Thoracic aorta (tissue), 2 donors: ENCODE measurements at places on chromosomes 6 and 20.

DNA sequence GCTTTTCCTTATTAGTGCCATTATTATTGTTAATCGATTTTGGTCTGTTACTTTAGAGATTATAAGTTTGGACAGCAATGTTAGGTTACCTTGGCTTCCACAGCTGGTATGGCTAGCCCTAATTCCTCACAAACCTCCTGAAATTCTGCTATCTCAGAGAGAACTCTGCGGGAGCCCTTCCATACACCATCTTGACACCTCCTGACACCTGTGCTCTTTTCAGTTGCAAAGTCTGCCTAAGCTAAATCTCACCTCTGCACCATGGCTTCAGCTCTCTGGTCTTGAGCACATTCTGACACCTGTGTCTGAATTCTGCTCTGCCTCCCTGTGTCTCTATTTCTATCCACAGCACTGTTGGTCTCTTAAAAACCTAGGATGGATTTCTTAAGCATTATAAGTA, 106.5 kb downstream of the DCDC2 start:
- DNase-seq: no peak

DNA sequence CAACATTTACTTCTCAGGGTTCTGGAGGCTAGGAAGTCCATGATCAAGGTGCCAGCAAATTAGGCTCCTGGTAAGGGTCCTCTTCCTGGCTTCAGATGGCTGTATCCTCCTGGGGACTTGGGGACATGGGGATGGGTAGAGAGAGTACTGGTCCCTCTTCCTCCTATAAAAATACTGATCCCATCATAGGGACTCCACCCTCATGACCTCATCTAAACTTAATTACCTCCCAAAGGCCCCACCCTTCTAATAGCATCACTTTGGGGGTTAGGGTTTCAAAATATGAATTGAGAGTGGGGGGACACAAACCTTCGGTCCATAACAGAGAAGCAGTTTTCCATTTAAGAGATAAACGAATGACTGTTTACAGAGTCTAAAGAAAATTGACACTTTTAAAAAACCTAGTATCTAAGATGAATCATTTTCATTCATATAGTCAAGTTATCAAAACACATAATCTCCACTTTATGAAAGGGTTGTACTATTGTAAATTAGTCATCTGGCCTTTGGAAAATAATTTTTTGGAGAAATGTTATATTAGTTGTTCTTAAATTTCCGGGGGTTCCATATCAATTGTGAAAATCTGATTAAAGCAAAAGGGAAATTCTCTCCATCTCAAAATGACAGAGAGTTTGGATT, 33.5 kb downstream of the ELOVL5 start:
- no peak for DNase-seq

GRCh38 chr6:951399-952181, 258.7 kb upstream of the EXOC2 start:
- DNase-seq: no peak

DNA sequence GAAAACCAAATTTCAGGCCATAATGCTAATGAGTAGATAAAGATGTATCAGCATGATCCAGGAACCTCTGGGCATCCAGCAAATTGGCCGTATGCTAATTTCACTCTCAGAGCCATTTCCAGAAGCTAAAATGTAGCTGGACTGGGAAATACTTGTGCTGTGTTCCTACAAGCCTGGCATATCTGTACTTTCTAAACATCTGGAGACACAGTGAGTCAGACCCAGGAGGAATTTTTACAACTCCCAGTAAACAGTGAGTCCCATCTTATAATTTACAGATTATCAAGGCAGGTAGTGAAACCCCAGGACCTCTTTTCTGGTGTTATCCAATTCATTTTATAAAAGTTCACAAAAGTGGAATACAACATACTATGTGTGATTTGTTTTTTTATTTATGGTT, 683.0 kb upstream of the ADGRB3 start:
- no peak for DNase-seq

- no peak for DNase-seq
These were observed 32.2 kb upstream of the REV3L start for GRCh38 chr6:111515259-111515658.

DNA sequence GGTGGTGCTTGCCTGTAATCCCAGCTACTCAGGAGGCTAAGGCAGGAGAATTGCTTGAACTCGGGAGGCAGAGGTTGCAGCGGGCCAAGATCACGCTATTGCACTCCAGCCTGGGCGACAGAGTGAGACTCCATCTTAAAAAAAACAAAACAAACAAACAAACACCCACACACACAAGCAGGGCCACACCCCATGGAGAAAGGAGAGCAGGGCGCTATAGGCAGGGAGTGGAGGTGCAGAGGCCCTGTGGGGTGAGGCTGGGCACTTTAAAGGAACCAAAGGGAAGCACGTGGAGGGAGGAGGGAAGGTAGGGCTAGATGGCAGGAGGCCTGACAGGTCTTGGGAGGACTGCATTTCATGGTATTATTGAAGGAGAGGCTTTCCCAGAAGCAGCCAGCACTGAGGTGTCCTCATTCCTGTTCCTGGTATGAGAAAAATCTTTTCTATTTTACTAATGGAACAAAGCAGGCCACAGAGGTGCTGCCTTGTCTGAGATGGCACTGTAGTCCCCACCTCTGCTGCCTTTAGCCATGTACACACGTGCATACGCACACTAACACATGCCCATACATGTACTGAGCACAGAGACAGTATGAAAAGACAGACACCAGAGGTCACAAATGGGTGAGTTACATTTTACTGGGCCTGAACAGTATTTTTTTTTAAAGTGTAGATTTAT, 44.0 kb downstream of the BCAS4 start:
- DNase-seq: no peak

DNA sequence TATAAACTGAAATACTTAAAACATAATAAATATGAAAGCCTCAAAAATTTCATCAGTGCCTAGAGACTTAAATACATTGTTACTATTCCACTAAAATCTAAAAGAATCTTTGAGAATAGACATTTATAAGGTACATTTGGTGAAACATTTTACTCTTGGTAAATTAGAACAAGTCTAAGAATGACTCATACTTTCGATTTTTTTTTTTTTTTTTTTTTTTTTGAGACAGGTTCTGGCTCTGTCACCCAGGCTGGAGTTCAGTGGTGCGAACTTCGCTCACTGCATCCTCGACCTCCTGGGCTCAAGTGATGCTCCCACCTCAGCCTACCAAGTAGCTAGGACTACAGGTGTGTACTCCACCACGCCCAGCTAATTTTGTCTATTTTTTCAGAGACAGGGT, 6.4 kb downstream of the FUCA2 start:
- DNase-seq: no peak

GRCh38 chr20:18541741-18542140, 25.5 kb upstream of the SMIM26 start:
- DNase-seq: no peak

- no peak for DNase-seq
These were observed 169.3 kb upstream of the RIN2 start for GRCh38 chr20:19588732-19589131.

DNA sequence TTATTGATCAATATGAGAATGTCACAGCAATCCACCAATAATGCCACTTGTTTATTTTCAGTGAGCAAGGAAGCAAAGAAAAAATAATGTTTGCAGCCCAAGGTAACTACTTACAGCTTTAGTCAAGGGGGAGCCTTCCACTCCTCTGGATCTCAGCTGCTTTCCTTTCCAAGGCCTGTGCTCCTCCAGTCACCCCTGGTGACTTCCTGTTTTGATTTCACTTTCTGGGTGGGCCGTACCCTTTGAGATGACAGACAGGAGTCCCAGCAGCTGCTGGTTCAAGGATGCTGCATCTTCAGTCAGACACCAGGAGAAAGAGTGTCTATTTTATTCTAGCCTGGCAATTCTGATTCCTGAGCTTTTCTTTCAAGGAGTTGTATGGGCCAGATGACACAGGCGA, 5.6 kb upstream of the VNN2 start:
- DNase-seq: no peak

DNA sequence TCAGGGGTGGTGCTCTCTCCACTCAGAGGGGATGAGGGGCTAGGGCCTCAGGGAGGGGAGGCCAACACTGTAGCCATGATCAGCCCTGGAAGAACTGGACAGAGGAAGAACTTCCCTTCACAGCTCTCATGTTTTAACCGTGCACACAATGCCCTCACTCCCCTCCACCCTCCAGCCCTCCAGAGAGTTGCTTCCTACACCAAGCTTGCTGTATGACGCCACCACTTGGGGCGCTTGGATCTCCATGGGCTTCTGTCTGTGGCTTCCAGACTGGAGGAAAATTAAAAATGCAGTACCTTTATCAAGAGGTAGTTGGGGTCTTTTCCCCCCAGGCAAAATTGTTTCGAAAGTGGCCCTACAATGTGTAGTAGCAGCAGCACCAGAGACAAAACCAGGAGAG, 48.4 kb downstream of the ARHGAP40 start:
- no peak for DNase-seq

- DNase-seq: no peak
These were observed 920 bp downstream of the ZBTB12 start for GRCh38 chr6:31900917-31901414.

GRCh38 chr6:111030008-111031007, 48.5 kb downstream of the RPF2 start:
- no peak for DNase-seq

DNA sequence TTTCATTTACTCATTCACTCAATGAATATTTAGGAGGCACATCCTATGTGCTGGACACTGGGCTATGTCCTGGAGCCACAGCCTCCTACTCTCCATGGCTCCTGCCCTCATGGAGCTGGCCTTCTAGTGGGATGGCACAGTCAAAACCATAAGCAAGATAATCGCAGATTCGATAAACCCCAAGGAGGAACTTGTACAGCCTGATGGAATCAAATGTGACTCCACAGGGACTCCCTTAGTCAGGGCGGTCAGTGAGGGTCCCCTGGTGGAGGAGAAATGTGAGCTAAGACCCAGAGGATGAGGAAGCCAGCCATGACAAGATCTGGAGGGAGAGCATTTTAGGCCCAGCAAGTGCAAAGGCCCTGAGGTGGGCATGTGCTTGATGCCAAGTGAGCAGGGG, 211.9 kb downstream of the PREX1 start:
- no peak for DNase-seq

GRCh38 chr6:15768999-15769398, 106.2 kb upstream of the DTNBP1 start:
- no peak for DNase-seq

- DNase-seq: no peak
These were observed 9.1 kb downstream of the SMPDL3A start for GRCh38 chr6:122798099-122798641.

GRCh38 chr20:48673507-48673906, 154.3 kb downstream of the PREX1 start:
- no peak for DNase-seq

DNA sequence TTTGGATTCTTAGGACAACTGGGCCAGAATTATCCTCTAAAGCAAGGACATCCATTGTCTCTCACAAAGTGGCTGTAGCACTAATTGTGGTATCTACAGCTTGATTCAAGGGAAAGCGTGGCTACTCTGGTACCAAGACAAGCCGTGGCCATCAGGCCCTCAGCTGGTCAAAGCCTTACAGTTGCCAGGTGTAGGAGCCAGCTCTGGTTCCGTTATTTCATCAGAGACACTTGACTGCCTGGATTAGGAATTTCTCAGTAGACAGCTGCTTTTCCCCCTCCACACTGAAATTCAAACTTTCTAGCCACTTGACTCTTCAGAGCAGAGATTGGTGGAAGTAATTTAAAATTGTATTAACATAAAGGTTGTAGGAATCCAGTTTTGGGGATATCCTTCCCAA, 104.2 kb downstream of the ANKS1A start:
- no peak for DNase-seq

- DNase-seq: no peak
These were observed 69.8 kb upstream of the SLC35F1 start for GRCh38 chr6:117837261-117837660.

- DNase-seq: no peak
These were observed 44.8 kb upstream of the CTAGE9 start for GRCh38 chr6:131755597-131755996.

- no peak for DNase-seq
These were observed 7.3 kb downstream of the PSORS1C2 start for GRCh38 chr6:31131595-31131994.

- no peak for DNase-seq
These were observed 38.4 kb downstream of the KIF25 start for GRCh38 chr6:168035661-168036545.

GRCh38 chr6:45116714-45117410, 211.3 kb upstream of the RUNX2 start:
- DNase-seq: no peak

- DNase-seq: no peak
These were observed 71.9 kb upstream of the RREB1 start for GRCh38 chr6:7035837-7036249.

DNA sequence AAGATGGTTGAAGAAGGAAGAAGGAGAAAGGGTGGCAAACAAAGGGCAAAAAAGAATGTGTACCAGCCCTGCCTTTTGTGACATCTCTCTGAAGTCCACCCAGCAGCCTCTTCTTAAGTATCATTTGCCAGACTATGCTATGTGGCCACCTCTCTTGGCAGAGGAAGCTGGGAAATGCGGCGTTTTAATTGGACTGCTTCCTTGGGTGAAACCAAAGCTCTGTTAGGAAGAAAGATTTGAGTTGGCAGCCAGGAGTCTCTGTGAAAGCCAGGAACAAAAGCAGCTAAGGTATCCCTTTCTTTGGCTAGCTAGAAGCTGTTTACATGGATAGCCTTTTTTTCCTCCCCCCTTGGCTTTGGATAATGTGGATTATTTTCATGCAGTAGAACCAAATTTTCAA, 67.5 kb upstream of the GTSF1L start:
- no peak for DNase-seq

- no peak for DNase-seq
These were observed 18.9 kb downstream of the SERINC3 start for GRCh38 chr20:44502968-44503367.

GRCh38 chr6:15368873-15369272, 123.0 kb downstream of the JARID2 start:
- DNase-seq: no peak

DNA sequence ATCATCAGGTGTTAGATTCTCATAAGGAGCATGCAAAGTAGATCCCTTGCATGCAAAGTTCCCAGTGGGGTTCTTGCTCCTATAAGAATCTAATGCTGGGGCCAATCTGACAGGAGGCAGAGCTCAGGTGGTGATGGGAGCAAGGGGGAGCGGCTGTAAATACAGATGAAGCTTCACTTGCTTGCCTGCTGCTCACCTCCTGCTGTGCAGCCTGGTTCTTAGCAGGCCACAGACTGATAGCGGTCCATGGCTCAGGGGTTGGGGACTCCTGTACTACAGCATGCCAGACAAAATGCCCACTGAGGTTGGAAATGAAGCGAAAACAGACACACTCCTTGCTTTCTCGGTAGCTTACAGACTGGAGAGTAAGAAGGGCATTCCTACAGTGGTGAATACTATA, 386.8 kb downstream of the PLCB1 start:
- DNase-seq: no peak

DNA sequence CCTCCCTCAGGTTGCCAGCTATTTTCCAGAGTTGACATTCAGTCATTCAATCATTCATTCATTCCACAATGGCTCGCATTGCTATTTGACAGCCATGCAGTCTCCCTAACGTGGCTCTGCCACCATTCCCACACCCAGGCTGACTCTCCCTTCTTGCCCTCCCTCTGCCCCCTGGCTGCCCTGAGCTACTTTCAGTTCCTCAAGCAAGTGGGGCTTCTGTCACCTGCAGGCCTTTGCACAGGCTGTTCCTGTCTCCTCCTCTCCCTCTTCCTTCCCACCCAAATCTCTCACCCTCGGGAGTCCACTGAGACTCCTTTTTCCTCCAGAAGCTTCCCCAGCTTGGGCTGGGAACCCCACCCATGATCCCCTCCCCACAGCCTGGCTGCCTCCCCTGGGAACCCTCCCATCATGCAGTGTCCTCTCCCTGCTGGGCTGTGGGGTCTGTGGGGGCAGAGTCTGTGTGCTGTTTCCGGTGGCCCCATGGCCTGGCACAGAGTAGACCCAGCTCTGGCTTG, 2.6 kb downstream of the PACSIN1 start:
- DNase-seq: no peak
